Vein endothelial cell (primary cell): ENCODE measurements at places on chromosomes 2 and 18. TPM values are rescaled to one million over a fixed set of nuclear protein-coding genes. Genes with fewer than 3 reads are reported as not detected.

SLC9A4 gene
- under 0.01 TPM in 2 replicates for total RNA-seq

TUBB8B gene
- total RNA-seq, result not detected in 2 replicates

RNF138 gene
- total RNA-seq, result 34.3 and 35.3 TPM in 2 replicates

SKOR2 gene
- not detected in 2 replicates for total RNA-seq

IMMT gene
- 83.9 and 89.7 TPM in 2 replicates for total RNA-seq
